Hematopoietic multipotent progenitor cell treated with erythropoietin and hydrocortisone succinate and interleukin-3 and kit ligand, for 17 days (in vitro differentiated cells): ENCODE measurements at places on chromosomes 1 and 21.

DNA sequence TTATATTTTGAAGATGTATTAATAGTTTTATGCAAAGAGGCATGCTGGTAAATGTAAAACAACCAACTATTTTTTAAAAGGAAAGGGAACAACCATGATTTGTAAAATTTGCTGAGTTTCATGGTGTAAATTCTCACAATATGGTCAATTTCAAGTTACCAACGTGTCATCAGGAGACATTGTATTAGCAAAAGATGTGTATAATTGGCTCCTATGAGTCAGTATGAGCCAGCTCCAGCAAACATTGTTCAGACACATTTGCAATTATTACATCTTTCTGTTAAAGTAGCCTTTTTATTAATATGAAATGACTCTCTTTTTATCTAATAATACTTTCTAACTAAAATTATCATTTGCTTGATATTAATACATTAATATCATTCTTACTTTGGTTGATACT is 15.3 kb downstream of the CFH start:
- DNase-seq, result no peak

- no peak for DNase-seq
Observed at GRCh38 chr1:21317690-21318043, 27.4 kb upstream of the ECE1 start.

- no peak for DNase-seq
Observed at GRCh38 chr1:206555473-206555935, 48.2 kb downstream of the RASSF5 start.

- DNase-seq, result no peak
Observed at GRCh38 chr1:209780268-209780667, 4.1 kb downstream of the C1orf74 start.

DNA sequence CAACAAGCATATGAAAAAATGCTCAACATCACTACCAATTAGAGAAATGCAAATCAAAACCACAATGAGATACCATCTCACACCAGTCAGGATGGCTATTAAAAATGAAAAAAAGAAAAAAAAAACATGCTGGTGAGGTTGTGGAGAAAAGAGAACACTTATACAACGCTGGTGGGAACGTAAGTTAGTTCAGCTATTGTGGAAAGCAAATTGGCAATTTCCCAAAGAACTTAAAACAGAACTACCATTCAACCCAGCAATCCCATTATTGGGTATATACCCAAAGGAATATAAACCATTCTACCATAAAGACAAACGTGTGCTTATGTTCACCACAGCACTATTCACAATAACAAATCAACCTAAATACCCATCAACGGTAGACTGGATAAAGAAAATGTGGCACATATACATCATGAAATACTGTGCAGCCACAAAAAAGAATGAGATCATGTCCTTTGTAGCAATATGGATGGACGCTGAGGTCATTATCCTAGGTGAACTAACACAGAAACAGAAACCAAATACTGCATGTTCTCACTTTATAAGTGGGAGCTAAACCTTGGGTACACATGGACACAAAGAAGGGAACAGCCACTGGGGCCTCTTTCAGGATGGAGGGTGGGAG is 49.5 kb downstream of the LYST start:
- DNase-seq, result no peak

GRCh38 chr1:181139631-181140061 is 51.1 kb downstream of the IER5 start:
- no peak for DNase-seq

- no peak for DNase-seq
Observed at GRCh38 chr1:244326757-244327156, 125.0 kb downstream of the ADSS2 start.

- no peak for DNase-seq
Observed at GRCh38 chr21:34611528-34611927, 3.4 kb downstream of the RCAN1 start.

DNA sequence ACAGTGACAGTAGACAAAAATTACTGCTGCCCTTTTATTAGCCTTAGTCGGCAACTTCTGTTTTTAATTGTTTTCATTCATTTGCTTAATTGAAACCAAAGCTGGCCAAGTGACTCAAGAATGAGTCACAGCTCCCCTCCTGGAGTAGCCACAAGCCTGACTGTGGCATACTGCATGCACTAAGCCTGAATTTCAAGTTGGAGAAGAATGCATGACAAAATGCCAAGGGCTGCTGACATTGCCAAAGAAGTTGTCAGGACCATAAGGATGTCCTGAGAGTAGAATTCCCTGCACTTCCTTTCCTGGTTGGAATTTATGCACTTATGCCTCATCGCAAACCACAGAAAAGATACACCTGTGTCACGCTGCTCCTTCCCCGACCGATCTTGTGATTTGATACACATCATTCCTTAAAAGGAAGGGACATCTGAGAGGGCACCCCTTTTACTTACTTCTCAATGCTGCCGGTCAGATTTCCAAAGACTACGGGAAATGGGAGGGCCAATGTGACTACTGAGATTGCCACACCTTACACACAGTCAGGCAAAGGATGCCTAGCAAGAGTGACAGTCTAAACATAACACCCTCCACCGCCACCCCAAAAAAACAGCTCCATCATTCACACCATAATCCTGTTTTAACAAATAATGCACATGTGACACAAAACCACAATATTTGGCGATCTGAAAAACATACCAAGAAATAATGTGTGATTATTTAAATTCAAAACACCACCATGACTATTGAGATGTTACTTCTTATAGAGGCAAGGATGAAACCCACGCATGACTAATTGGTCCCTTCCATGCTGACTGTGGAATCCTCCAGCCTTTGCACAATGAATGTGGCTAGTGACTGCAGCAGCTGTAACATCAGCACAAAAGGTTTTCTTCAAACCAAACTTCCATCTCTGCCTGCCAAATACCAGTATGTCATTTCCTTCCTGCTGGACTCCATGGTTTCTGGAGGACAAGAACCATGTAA is 28.2 kb downstream of the VAV3 start:
- DNase-seq, result no peak

GRCh38 chr1:182317611-182318161 is 73.9 kb downstream of the GLUL start:
- DNase-seq, result no peak

GRCh38 chr21:44750675-44751025 is 39.3 kb upstream of the TSPEAR start:
- no peak for DNase-seq

DNA sequence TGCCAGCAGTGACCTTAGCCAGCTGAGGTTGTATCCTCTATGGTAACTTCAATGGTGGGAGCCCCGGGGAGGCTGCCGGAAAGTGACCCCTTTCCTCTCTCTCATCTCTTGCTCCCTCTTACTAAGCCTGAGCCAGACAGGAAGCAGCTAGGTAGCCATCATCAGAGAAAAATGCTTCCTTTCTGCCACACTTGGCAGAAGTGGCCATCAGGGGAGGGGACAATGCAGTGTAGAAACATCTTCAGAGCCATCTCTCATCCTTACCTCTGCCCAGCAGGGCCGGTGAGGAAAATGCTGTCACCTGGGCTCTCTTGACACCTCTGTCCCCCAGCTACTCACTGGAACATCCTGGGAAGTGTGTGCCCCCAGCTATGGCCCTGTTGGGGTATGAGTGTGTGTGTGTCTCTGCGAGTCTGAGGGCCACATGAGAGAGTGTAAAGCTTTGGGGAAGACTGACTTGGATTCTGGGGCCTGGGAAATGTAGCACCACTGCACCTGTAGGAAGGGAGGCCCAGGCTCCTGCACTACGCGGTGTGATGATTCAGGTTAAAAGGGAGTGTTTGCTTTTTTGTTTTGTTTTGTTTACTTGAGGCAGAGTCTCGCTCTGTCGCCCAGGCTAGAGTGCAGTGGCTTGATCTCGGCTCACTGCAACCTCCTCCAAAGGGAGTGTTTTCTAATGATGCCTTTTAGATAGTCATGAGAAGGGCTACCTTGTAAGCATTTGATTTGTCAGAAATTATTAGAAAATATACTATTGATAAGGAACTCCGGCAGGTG is 48.7 kb upstream of the CNTN2 start:
- no peak for DNase-seq

DNA sequence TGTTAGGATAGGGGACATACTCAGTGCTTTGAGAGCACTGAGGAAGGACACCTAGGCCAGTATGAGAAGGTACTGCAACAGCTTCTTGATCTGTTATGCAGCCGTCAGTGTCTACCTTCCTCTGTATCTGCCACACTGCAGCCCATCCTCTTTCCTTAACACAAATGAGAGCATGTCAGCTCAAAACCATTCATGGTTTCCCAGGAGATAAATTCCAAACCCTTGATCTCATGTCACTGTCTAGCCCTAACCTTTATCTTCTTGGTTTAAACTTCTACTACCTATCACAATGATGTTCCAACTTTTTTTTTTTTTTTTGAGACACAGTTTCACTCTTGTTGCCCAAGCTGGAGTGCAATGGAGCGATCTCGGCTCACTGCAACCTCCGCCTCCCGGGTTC is 1.4 kb downstream of the ZMYND12 start:
- no peak for DNase-seq

DNA sequence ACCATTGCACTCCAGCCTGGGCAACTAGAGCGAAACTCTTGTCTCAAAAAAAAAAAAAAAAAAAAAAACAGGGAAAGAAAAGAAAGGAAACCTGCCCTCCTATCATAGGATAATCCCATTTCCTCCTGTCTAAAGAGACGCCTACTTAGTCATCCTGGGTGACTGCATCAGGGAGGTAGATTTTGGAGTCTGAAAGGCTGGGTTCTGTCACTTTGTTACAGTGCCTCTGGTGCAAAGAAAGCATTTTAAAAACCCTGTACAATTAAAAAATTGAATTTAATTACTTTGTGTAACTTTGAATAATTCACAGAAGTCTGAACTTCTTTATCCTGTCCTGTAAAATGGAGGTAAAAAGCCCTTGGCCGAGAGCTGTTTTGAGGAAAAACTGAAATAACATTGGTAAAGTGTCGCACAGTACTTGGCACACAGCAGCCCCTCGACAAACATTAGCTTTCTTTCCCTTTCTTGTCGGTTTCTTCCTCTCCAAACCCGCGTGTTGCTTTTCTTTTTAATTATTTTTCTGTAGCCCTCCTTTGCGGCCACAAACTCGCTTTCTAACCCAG is 657 bp upstream of the HDAC1 start:
- no peak for DNase-seq
